HS-5 (cell line): ENCODE measurements at places on chromosomes 11 and 22.

- DNase-seq: no peak
Measured at GRCh38 chr11:127376301-127376700, 375.7 kb upstream of the KIRREL3 start.

DNA sequence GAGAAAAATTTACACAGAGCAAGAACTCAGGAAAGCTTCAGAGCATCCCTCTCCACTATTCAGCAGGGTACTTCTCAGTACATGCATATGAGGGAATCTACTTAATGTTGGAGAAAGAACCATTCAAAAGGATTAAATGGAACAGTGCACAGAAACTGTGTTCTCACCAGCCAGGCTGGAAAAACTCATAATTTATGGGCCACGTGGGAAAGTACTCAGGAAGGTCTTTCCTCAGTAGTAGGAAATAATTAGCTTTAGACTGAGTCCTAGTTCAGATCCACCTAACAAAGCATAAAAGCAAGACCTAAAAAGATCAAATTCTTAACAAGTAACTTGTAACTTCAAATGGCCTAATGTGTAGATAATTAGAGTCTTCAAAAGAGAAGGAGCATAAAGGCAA lies 134.0 kb downstream of the FAM76B start:
- DNase-seq: no peak

DNA sequence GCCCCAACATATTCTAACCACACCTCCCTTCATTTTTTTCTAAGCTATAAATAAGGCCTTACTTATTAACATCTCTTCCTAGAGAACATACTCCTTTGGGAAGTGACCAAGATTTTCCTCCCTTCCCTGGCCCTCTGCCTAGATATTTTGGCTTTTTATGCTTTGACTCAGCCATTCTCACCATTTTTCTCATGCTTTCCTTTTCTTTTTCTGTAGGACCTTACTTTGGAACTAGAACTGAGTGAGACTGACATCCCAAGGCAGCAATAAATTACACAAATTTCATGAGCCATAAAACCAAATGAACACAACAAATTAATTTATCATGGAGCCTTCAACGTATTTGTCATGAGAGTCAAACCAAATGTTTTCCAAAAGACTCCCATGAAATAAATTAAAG lies 142.7 kb upstream of the CTSC start:
- DNase-seq: peak; percentile 93

DNA sequence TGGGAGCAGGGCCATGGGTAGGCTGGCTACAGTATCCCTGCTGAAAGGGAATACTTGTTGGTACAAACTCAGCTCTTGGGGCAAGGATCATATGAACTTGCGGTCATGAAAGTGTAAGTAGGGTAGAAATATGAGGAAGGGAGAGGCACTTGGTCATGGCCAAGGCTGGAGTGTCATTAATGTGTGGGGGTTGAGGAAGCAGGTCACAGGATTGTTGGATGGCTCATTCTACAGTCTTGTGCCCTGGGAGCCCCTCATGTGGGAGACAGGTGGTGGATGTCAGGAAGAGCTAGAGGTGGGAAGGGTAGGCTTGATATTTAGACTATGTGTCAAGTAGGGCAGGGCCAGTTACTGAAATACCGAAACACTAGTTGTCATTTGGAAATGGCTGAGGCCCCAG lies 95.5 kb downstream of the RRM1 start:
- no peak for DNase-seq

- no peak for DNase-seq
Measured at GRCh38 chr11:3109921-3110706, 52.9 kb upstream of the CARS1 start.

- DNase-seq: no peak
Measured at GRCh38 chr22:48268771-48269552, 1506.5 kb downstream of the TBC1D22A start.

DNA sequence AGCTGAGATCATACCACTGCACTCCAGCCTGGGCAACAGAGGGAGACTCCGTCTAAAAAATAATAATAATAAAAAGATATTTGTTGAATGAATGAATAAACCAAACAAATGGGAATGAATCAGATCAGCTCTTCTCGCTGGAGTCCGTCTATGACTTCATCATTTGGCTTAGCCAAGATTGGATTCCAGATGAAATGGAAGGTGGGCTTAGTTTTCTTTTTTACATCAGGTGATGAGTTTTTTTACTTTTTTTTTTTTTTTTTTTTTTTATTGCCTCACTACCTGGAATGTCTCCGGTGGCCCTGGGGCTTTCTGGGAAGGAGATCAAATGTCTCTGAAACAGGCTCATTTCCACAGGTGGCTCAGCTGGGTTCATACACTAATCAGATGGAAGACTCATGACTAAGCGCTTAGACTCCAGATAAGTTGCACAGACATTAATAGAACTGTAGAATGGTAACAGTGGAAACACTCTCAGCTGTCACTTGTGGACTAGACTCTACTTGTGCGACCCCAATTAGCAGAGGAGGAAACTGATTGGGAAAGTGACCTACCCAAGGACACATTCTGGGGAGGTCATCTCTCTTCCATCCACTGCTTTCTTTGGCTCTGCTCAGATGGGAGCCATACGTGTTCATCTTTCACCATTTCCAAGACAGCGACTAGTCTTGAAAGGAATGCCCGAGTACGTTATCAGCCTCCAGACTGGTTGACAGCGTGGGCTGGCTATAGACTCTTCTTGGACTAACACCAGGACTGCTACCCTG lies 20.5 kb upstream of the RBFOX2 start:
- no peak for DNase-seq

DNA sequence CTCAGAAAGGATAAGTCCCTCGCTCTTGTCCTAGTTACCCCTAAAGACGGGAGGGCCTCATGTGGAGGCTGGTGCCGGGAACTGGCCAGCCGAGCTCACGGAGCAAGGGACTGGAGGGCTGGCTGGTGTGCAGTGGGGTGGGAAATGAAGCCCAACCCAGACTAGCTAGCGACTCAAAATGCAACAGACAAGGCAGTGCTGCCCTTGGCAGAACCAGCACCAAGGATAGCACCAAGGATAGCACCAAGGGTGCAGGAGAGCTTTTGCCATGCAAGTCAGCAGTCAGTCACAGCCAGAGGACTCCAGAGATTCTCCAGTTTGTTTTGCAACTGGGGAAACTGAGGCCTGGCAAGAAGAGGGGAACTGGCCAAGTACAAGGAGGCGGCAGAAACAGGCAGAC lies 6.5 kb upstream of the BATF2 start:
- DNase-seq: no peak
